Endodermal cell (in vitro differentiated cells): ENCODE measurements at places on chromosomes 13 and 19. TPM values are rescaled to one million over a fixed set of nuclear protein-coding genes. Genes with fewer than 3 reads are reported as not detected.

Gene SIPA1L3
- 38.3 and 48.2 TPM in 2 replicates for total RNA-seq

Gene HSH2D
- total RNA-seq, result 0.52 to 0.66 TPM (median 0.53 TPM) in 3 replicates

Gene MEIOSIN
- not detected in 3 replicates for total RNA-seq

Gene PGLYRP1
- total RNA-seq, result not detected in 3 replicates

Gene CDX2
- total RNA-seq, result not detected in 2 replicates

Gene ZNF471
- total RNA-seq, result 2.7 to 3.8 TPM (median 3.1 TPM) in 3 replicates

Gene F7
- total RNA-seq, result 5.5 and 6.4 TPM in 2 replicates

Gene CEBPA
- total RNA-seq, result 1.8 to 4.1 TPM (median 2.3 TPM) in 3 replicates
